ENCODE measurements at places on chromosomes 4 and X. TPM values are rescaled to one million over a fixed set of nuclear protein-coding genes. Genes with fewer than 3 reads are reported as not detected.

Gene CDKL5
- polyA plus RNA-seq: 10.5 TPM

Gene ARHGEF9
- polyA plus RNA-seq: 34.6 TPM

Gene CPLX1
- 3.5 TPM for polyA plus RNA-seq

Gene PDE5A
- 48.7 TPM for polyA plus RNA-seq

Gene SULT1B1
- polyA plus RNA-seq: 0.64 TPM

Gene RNF150
- polyA plus RNA-seq: 25.6 TPM

Gene GLRB
- 11.9 TPM for polyA plus RNA-seq

Gene TENM3
- 21.5 TPM for polyA plus RNA-seq

Gene ARMCX2
- polyA plus RNA-seq: 108 TPM

Gene FAM47A
- polyA plus RNA-seq: not detected

Gene HS6ST2
- 21.0 TPM for polyA plus RNA-seq

Gene PLAC1
- polyA plus RNA-seq: 6.6 TPM

Gene CFAP47
- polyA plus RNA-seq: 1.6 TPM

Gene ANKRD17
- polyA plus RNA-seq: 81.2 TPM

Gene USP9X
- polyA plus RNA-seq: 61.8 TPM

Gene COL4A6
- polyA plus RNA-seq: 18.6 TPM

Gene CENPC
- 22.7 TPM for polyA plus RNA-seq

Gene BCORL1
- polyA plus RNA-seq: 21.0 TPM

Gene NEUROG2
- polyA plus RNA-seq: not detected

Gene GAGE12J
- not detected for polyA plus RNA-seq

Gene ZBED1
- 53.6 TPM for polyA plus RNA-seq

Gene AREG
- polyA plus RNA-seq: not detected

Gene SLC16A2
- 24.1 TPM for polyA plus RNA-seq

Gene TMSB15C
- polyA plus RNA-seq: 7.5 TPM

Gene NIPAL1
- polyA plus RNA-seq: 13.7 TPM

Gene UGDH
- polyA plus RNA-seq: 109 TPM

Gene SAGE1
- not detected for polyA plus RNA-seq

Gene ERVMER34-1
- 3.2 TPM for polyA plus RNA-seq

Gene SUPT20HL1
- 0.06 TPM for polyA plus RNA-seq
